ENCODE measurements at places on chromosomes 3 and 15.

DNA sequence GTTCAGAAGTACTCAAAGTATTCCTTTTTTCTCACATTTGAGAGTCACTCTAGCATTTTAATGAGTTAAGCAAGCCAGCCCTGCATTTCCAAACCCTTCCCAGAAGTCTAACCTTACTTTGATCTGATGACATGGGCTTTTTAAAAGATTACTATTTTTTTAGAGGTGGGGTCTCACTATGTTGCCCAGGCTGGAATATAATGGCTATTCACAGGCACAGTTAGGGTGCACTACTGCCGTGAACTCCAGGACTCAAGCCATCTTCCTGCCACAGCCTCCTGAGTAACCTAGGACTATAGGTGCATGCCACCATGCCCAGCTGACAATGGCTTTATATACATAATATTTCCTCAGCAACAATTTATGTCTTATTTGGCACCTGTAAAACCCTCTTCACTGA lies 64.1 kb upstream of the GOLGA6B start:
- no peak for DNase-seq

GRCh38 chr3:174792864-174793263 lies 66.3 kb upstream of the NAALADL2 start:
- no peak for DNase-seq

- no peak for DNase-seq
Measured at GRCh38 chr3:63991666-63992065, 31.6 kb downstream of the PSMD6 start.

DNA sequence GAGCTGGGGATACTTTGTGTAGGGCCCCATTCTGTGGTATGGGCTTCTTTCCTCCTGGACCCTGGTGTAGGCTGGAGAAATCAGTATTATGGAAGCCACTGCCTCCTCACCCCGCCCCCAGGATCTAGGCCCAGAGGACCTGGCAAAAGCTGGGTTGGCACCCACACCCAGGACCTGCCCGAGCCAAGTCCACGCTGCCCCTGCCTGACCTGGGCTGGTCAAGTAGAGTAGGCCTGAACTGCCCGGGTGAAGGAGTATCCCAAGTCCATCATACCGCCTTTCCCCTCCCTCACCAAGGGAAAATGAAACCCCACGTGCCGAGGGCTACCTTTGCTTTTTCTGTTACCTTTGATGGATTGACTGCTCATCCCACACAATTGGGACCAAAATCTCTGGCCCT lies 37.7 kb upstream of the TRAK1 start:
- DNase-seq = no peak

GRCh38 chr15:96333131-96334016 lies 2.9 kb downstream of the NR2F2 start:
- DNase-seq = peak; percentile 72

DNA sequence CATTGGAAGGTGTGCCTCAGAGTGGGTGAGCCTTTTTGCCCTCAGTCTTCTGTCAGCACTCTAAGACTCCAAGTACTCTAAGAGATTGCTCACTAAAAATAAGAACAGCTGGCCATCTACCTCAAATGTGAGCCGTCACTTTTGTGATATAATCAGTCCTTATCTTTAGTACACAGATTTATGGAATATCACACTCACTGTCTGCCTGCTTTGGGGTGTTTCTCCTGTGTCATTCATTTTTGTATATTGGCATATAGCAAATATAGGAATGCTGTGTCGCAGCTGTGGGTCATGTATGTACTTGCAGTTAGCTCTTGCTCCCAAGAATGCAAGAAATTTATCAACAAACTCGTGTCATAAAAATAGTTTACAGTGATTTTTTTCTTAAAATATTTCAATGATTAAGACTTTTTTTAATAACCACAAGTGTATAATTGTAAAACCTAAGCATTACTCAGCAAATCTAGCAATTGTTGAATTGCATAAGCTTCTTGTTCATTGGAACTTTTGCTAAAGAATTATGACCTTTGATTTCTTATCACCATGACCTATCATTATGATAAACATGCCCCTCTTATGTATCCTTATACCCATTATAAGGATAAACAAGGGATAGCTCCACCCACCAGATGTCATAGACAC lies 18.8 kb downstream of the SETD5 start:
- no peak for DNase-seq

GRCh38 chr3:70620956-70621355 lies 308.5 kb upstream of the MDFIC2 start:
- DNase-seq = no peak

DNA sequence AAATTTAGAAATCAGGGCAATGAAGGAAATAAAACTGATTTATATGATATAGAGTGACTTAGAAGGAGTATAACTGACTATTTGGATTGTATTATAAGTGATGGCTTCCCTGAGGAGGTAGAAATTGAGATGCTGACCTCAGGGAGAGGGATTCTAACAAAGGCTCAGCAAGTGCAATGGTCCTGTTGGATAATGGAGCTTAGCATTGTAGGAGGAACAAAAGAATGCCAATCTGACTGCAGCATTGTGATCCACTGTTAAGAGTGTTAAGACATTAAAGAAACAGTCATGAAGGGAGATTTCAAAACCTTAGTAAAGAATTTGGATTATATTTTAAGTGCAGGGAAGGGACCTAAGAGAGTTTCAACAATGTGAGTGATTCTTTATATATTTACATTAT lies 158.4 kb upstream of the NAALADL2 start:
- peak; percentile 15 for DNase-seq

GRCh38 chr3:148631124-148631903 lies 66.4 kb upstream of the AGTR1 start:
- DNase-seq = peak; percentile 29

DNA sequence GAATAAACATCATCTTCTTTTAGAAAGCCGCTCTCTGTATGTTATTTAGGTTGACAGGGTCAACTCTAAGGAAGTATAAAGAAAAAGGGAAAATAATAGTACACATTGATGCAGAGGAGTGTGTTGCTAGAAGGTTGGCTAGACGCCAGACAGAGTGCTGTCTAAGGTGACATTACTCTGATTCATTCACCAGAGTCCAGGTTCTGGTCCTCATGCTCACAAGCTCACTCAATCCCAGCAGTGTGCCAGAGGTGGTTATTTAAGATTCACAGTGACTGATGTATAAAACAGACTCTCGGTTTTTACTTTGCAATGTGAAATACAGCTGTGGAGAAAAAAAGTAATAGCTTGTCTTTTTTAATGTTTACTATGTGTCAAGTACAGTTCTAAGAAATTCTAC lies 1.7 kb downstream of the CFAP44 start:
- DNase-seq = no peak

- DNase-seq = no peak
Measured at GRCh38 chr3:16606398-16606797, 1.2 kb upstream of the DAZL start.

DNA sequence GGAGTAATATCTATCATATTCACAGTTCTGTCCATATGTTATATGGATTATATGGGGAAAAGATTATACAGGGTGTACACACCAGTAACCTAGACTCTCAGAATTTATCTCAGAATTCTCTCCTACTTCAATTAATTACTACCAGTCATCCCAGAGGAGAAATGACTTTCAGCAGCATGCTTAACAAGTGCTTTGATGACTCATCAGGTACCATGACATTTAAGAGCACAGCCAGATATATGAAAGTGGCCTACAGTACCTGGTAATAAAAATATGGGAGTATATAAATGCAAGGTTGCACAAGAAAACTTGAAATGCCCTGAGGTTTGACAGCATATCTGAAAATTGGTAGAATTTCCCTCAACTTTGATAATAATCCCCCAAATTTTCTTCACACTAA lies 1273.0 kb downstream of the OTOL1 start:
- DNase-seq = no peak

DNA sequence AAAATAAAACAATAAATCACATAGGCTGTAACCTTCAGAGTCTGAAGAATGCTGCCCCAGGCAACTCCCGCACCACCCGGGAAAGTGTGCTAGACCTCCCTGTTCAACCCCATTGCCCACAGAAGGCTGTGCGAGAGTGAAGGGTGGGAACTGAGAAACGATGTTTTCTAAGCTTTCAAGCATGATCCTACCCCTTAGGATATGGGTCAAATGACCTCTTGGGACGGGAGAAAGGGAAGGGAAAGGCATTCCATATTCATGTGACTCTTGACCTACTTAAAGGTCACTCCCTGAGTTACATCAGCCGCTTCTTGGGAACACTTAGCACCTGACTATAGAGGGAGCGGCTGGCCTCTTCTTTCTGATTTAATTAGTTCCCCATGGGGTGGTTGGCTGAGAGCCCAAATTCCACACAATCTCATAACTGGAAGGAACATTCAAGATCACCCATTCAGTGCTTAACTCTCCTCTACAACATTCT lies 114.7 kb upstream of the SLC24A5 start:
- no peak for DNase-seq

- DNase-seq = no peak
Measured at GRCh38 chr15:49625460-49626036, 4.7 kb downstream of the DTWD1 start.

- no peak for DNase-seq
Measured at GRCh38 chr3:15287565-15288330, 44.6 kb downstream of the SH3BP5 start.

GRCh38 chr15:56981160-56981559 lies 62.7 kb downstream of the TCF12 start:
- no peak for DNase-seq

DNA sequence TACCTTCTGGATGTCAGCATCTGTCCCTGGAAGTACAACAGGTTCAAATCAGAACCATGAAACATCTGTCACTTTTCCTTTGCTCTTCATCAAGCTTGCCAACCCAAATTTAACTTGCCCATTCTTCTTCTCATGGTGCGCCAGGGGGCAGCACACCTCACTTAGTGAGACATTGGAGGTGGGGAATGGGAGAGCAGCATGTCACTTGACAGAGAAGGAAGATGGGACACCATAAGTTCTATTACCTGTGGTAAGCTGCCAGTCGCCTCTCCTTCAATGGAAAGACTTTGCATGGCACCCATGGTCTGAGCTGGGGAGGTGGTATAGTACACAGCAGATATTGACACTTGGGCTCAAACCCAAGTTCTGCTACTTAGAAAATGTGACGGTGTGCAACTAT lies 2.9 kb downstream of the SCN5A start:
- peak; percentile 53 for DNase-seq

DNA sequence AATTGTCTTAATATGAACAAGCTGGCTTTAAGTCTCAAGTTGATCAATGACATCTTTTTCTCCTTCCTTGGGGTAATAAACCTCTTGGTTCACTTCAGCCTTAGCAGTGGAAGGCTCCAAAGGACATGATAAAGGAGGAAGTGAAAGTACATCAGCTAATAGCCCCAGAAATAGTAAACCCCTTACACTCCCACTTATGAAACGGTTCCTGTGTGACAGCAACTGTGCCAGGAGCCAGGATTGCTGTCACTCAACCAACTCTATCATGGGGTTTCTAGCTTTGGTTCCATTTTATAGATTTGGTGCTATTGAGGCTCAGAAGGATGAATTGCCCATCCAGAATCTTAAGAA lies 216.7 kb downstream of the ABHD5 start:
- DNase-seq = no peak

GRCh38 chr3:99134986-99135385 lies 233.5 kb upstream of the DCBLD2 start:
- DNase-seq = no peak

DNA sequence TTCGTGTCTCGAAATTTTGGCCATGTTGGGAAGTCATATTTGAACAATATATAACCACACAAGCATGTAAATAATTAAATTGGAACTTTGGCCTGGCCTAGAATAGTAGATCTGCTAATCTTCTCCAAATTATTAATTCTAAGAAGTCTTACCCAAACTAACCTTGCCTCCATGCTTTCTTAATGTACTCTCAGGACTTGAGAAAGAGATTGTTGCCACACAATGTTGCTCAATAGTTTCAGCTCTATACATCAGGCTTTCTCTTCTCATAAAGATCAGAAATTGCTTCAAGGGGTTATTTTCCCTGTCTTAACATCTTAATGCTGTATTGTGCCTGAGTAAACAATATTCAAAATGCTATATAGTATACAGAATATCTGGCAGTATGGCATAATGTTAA lies 202.7 kb upstream of the LRIG1 start:
- DNase-seq = no peak

DNA sequence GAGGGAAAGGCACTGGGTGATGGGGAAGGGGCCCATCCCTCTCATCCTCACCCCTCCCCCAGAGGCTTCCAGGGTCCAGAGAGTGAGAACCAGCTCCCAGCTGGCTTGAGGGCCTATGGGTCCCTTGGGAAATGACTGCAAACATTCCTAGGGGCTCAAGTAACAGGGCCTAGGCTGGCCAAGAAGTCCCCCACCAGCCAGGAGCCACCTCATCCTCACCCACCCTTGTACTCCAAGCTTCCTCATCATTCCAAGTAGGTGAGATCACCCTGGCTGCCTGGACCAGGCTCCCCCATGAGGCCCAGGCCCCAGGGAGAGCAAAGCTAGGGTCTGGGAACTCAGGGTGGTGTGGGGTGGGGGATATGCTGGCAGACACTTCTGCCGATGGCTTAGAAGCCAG lies 14.8 kb downstream of the LOXL1 start:
- DNase-seq = peak; percentile 79

GRCh38 chr3:178465260-178466180 lies 70.7 kb upstream of the KCNMB2 start:
- no peak for DNase-seq

- DNase-seq = peak; percentile 87
Measured at GRCh38 chr3:63993653-63994079, 29.6 kb downstream of the PSMD6 start.

DNA sequence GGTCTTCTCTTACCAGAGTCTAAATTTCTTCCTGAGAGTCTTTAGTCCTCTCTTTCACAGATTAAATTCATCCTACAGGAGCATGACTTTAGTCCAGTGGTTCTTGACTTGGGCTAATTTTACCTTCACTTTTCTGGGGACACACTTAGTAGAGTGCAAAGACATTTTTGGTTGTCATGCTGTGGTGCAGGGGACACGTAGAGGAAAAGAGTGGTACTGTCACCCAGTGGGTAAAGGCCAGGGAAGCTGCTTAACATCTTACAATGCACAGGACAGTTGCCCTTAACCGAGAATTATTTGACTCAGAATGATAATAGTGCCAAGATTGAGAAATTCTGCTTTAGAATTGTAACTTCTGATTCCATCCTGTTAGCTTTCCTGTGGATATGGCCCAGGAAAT lies 772.5 kb upstream of the GRM7 start:
- no peak for DNase-seq

GRCh38 chr3:37608061-37608702 lies 253.5 kb upstream of the CTDSPL start:
- no peak for DNase-seq

GRCh38 chr15:61032600-61033286 lies 196.4 kb downstream of the RORA start:
- no peak for DNase-seq

GRCh38 chr3:153052096-153052460 lies 109.9 kb upstream of the RAP2B start:
- no peak for DNase-seq

- DNase-seq = no peak
Measured at GRCh38 chr3:142961539-142961938, 1.9 kb downstream of the PAQR9 start.

All from NCI-H82 (cell line).